ENCODE measurements at places on chromosomes 3 and 15.
A peak's percentile ranks its signal among the peaks of the same experiment; 100 is the strongest.

DNA sequence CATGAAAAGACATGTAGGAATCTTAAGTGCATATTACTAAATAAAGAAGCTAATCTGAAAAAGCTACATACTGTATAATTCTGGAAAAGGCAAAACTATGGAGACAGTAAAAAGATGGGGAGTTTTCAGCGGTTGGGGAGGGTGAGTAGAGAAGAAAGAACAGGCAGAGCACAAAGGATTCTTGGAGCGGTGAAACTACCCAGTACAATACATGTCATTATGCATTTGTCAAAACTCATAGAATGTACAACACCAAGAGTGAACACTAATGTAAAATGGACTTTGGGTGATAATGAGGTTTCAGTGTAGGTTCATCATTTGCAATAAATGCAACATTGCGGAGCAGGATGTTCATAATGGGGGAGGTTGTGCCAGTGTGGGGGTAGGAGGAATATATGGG is 45.5 kb upstream of the CMSS1 start:
- no peak for DNase-seq

DNA sequence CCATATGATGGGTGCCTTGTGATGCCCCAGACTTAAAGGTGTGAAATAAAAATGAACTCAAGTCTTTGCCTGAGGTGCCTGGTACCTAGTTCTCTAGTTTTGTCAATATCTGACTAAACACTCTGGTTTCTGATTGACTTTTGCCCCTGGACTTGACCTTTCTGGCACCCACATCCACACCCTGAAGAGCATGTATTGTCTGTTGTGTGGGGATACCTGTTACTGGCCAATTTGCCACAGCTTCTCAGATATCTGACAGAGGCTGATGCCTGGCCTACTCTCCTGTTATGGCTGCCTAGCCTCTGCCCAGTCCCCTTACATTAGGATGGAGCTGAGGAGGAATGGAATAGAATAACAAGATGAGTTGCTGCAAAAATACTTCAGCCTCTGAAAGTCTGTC is 3.6 kb downstream of the ZBTB38 start:
- no peak for DNase-seq

GRCh38 chr3:173943264-173943663 is 545.7 kb downstream of the NLGN1 start:
- no peak for DNase-seq

GRCh38 chr3:135099734-135100355 is 304.8 kb downstream of the EPHB1 start:
- DNase-seq = no peak

- DNase-seq = no peak
These were observed 39.6 kb downstream of the VGLL3 start for GRCh38 chr3:86951322-86951721.

DNA sequence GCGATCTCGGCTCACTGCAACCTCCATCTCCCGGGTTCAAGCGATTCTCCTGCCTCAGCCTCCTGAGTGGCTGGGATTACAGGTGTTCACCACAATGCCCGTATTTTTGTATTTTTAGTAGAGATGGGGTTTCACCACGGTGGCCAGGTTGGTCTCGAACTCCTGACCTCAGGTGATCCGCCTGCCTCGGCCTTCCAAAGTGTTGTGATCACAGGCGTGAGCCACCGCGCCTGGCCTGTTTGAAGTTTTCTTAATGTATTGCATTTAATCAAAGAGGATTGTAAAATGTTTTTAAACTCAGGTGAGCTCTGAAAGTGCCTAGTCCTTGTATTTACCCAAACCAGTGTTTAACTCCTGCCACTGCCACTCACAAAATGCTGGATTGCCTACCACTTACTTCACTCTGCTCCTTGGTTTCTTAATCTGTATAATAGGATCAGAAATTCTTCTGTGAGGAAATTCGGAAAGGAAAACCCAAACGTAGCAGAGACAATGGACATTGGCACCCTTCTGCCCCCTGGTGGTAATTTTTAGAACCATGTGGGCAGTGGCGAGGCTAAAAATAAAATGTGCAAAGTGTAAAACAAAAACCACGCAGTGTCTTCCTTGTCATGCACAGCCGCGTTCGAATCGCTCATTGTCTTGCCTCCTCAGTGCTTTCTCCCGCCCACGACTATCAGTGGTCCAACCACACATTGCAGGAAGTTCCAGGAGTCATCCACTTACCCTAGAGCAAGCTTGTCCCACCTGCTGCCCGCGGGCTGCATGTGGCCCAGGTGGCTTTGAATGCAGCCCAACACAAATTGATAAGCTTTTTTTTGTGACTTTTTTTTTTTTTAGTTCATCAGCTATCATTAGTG is 27.3 kb downstream of the CEP19 start:
- DNase-seq = peak; percentile 54

DNA sequence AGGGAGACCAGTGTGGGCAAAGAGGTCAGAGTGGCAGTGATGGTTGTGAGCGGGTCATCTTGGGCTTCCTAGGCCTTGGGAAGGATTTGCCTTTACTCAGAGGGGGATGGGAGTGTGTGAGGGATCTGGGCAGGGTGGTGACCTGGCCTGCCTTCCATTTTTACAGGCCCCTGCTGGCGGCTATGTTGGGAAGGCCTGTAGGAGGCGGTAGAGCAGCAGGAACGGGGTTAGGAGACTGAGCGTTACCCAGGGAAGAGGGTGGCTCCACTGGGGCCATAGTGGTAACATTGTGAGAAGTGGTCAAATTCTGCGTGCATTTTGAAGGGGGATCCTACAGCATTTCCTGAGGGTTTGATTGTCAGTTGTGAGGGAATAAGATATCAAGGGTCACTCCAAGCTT is 307.3 kb upstream of the CTDSPL start:
- DNase-seq = no peak

GRCh38 chr3:192887047-192887446 is 30.6 kb downstream of the MB21D2 start:
- DNase-seq = no peak

DNA sequence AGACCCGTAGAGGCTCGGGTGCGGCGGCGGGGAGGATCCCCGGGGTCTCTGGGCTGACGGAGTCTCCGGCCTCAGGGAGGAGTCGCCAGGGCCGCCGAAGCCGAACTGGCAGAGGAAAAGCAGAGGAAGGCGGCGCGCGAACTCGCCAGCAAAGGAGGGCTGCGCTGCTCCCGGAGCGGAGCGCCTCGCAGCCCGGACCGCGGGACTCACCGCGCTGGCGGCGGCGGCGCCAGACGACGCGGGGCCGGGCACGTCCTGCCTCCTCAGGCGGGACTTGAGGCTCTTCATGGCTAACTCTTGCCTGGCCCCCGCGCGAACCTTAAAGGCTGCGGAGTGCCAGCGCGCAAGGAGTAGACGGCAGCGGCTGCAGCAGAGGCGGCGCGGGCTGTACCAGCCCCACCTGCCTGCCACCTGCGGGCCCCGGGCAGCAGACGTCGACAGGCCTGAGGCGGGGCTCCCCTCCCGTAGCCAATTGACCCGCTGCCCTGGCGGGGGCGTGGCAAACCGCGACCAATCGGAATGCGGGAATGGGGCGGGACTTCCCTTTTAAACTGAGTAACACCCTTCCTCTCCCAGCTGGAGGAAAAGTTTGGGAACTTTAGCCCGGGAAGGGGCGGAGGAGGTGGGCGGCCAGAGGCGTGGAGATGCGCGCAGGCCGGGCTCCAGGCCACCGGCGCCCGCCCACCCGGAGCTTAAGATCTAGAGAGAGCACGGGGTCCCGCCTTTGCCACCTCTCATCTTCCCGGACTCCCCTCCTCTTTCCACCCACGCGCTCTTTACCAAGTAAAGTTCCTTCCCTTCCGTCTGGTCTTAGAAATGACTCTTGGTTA is at the start of gene UACA:
UACA (minus strand) TSS at position 439 of the 830 bp plus-strand sequence; CDS start at position 288, 151 bp downstream.
- DNase-seq = peak; percentile 89

DNA sequence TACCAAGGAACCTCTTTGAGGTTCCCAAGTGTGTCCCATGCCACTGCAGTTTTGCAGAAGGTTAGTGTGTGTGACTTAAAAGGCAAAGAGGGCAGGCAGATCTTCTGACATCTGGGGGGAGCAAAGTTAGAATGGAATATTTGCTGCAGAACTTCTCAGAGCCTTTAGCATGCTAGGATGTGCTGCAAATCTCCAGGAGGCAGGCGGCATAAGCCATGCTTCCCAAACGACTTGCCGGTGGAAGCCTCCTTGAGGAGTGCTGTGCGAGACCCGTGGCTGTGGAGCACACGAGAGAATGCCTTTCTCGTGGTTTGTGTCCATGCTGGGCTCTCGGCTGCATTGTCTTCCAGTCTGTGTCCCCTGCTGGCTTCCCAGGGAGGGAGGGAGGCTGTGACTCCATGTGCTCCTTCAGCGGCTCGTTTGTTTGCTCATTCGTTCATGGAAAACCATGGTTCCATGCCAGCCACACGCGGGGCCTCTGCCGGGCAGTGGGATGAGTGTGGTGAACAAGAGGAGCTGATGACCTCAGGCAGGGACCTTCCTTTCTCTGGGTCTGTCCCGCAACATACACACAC is 13.8 kb downstream of the HDAC11 start:
- no peak for DNase-seq

GRCh38 chr3:186167646-186168395 is 58.9 kb upstream of the ETV5 start:
- DNase-seq = no peak

DNA sequence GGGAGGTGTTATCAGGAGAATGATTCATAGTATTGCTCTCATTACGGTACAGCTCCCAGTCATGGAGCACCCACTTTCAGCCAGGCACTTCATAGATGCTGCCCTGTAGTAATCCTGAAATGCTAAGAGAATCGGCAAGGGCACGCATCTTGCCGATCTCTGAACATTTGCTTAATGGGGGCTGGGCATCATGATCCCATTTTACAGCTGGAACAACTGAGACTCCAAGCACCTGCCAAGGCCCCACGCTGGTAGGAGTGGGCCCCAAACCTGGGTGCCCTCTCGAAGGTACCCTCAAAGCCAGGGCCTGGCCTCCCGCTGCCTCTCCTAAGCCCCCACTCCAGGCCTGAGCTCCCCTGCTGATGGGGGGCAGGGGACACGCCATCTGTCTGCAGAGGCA is 47.3 kb downstream of the RPN1 start:
- no peak for DNase-seq

GRCh38 chr3:50128001-50128400 is 27.1 kb upstream of the SEMA3F start:
- DNase-seq = no peak

- DNase-seq = peak; percentile 5
These were observed 19.7 kb upstream of the SATB1 start for GRCh38 chr3:18444595-18445400.

DNA sequence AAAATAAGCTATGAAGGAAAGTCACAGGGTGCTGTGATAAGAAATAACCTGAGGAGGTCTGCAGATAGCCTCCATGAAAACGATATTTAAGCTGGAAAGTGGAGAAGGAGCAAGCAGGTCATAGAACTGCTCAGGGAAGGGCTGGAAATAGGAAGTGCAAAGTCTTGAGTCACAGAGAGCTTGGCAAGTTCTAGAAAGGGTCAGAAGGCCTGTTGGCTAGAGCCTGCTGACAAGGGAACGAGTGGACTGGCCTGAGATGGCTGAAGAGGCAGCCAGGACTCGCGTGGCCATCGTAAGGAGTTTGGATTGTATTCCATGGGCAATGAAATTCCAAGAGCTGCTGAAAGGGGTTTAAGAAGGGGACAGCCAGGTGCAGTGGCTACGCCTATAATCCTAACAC is 64.7 kb upstream of the IL12A start:
- no peak for DNase-seq

- DNase-seq = peak; percentile 56
These were observed 2.3 kb upstream of the TMPRSS7 start for GRCh38 chr3:112032098-112032731.

GRCh38 chr3:194984622-194985021 is 286.3 kb downstream of the XXYLT1 start:
- DNase-seq = no peak

GRCh38 chr3:171172070-171172469 is 145.6 kb upstream of the SLC2A2 start:
- DNase-seq = no peak

DNA sequence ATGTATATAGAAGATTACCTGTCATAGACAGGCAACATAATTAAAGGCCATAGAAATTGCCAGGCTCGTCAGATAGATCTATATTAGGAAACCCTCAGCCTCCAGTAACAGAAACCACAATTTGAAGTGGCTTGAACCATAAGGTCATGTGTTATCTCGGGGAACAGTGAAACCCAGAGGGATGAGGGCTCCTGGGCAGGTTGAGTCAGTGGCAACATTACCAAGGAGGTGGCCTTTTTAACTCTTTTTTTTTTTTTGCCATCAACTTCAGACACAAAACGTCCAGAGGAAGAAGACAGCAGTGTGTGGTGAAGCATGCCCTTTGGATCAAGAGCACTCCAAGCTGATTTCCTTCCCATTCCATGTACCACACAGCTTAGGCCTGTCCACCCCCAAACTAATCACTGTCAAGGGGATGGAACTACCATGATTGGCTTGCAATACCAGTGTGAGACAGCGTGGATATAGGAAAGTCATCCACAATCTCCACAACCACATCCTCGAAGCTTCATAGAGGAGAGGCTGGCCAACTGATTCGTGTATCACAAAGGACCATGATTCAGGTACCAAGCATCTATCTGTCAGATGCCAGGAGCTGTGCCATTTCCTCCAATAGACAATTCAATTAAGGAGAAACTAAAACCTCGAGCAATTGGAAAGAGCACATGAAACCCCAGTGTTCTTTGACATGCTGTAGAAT is 999 bp upstream of the KIF7 start:
- no peak for DNase-seq

DNA sequence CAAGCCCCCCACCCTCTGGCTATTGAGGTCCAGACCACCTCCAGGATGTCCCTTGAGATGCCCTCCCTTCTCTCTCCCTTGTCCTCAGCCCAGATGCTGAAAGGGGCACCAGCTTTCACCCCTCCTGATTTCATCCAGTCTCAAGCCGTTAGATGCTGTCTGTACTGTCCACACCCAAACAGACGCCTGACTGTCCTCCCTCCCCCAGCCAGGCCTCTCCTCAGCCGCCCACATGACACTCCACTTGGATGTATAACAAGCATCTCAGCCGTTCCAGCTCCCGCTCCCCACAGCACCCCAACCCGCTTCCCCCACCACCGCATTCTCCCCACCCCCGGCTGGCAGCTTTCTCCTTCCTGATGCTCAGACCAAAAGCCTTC is 25.0 kb upstream of the CYP11A1 start:
- no peak for DNase-seq

DNA sequence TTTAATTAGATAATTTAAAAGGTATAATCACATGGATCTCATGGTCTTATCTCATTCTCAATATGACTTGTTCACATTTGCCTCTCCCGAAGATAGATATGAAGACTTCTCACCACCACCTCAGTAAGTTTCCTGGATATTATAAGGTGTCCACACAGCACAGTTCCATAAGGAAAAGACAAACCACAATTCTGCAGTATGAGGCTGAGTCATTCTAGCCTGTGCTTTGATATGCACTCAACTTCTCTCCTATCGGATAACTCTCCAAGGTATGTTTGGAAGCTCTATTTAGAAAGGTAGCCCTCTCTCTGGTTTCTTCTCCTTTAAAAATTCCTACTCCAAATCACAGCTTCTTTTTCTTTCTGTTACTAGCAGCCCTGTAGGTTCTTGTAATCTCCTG is 612.8 kb downstream of the ZPLD1 start:
- no peak for DNase-seq
